ENCODE measurements at places on chromosomes 4 and X. TPM values are rescaled to one million over a fixed set of nuclear protein-coding genes. Genes with fewer than 3 reads are reported as not detected.
A peak's percentile ranks its signal among the peaks of the same experiment; 100 is the strongest.

Gene AKAP4
- total RNA-seq = not detected

Gene APELA
- total RNA-seq = not detected

Gene MAGEB10
- not detected for total RNA-seq

Gene GPRASP1
- total RNA-seq = 0.48 TPM

Gene PRPS1
- 39.9 TPM for total RNA-seq

DNA sequence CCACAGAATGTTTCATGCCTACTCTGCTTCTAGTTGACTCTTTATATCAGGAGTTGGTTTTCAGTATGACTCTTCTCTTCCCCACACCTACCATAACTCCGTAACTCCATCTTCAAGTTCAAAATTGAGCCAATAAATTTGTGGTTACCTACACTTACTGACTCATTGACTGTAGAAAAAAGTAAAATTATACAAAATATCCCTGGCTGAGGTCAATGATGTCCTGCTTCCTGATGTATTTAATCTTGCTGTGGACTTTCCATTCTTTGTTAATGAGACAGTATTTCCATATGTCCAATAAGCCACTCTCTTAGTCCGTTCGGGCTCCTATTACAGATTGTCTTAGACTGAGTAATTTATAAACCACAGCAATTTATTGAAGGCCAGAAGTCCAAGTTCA lies 9.9 kb upstream of the NLGN4X start:
- DNase-seq = no peak

- no peak for DNase-seq
These were observed 58.7 kb upstream of the KLF3 start for GRCh38 chr4:38605181-38605752.

- no peak for DNase-seq
These were observed 56.8 kb upstream of the TXK start for GRCh38 chr4:48190839-48191238.

GRCh38 chr4:83701041-83701440 lies 165.1 kb downstream of the GPAT3 start:
- DNase-seq = no peak

DNA sequence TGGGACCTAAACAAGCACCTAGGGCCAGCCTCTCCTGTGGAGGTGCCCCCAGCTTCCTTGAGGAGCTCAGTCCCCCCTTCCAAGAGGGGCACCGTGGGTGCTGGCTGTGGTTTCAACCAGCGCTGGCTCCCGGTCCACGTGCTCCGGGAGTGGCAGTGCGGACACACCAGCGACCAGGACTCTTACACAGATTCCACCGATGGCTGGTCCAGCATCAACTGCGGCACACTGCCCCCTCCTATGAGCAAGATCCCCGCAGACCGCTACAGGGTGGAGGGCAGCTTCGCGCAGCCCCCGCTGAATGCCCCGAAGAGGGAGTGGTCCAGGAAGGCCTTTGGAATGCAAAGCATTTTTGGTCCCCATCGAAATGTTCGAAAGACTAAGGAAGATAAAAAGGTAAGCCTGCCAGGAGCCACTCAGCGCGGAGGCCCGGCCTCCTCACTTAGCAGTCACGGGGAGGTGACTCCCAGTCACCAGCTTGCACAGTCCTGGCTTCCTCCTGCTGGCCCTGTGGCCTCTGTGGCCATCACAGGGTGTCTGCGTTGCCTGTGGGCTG lies 24.9 kb downstream of the RGS12 start:
- DNase-seq = no peak

DNA sequence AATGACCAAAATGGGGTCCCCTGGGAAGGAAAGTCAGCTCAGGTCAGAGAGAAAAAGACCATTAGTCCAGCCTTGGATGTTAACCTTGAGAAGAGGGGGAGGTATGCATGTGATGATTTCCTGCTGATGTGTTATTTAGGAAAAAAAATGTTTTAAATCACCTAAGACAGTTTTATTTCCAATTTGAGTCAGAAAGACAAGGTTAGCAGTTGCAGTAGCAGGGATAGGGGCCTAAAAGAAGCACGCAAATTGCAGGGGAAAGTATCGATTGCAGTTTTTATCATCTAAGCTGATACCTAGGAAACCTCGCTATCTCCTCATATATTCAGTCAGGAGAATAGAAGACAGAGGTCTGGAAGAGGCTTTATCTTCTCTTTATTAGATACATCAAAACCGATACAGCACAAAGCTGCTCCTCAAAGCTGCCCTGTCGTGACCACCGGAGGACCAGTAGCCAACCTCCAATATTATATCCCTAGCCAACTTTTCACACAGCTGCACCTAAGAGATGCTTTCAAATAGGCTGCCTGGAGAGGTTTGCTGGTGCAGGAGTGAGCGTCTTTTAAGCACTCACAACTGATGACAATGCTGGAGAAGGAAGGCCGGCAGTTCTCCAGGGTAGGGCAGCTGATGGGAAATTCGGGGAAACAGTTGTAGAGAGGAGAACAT lies 289.4 kb downstream of the INPP4B start:
- no peak for DNase-seq

- no peak for DNase-seq
These were observed 232.4 kb downstream of the DCTD start for GRCh38 chr4:182684796-182685195.

DNA sequence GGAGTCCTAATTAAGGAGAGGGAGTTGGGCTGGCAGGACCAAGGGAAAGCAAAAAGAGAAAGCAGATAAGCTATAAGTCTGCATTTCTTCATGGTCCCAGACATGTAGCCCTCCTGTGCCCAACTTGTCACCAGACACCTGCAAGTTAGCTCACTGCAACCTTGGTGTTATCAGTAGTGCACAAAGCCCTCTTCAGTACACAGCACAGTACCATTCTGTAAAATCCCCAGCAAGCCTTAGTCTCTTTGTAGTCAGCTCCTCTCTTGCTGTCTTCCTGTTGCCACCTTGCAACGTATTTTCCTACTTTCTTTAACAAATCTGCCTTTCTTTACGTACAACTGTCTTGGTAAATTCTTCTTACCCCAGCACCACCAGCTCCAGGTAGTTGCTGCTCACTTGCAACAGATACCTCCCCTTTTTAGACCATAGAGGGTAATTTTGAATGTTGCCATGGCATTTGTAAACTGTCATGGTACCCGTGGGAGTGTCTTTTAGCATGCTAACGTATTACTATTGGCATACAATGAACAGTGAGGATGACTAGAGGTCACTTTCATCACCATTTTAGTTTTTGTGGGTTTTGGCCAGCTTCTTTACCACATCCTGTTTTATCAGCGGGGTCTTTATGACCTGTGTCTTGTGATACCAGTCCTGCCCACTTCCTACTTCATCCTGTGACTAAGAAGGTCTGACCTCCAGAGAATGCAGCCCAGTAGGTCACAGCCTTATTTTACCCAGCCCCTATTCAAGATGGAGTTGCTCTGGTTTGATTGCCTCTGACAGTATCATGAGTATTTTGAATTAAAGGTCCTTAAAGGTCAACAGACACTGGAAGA lies 28.3 kb upstream of the AP1S2 start:
- peak; percentile 94 for DNase-seq

- no peak for DNase-seq
These were observed 1973.6 kb upstream of the AGA start for GRCh38 chr4:179415847-179416223.

GRCh38 chr4:16686195-16686594 lies 212.2 kb downstream of the LDB2 start:
- no peak for DNase-seq

DNA sequence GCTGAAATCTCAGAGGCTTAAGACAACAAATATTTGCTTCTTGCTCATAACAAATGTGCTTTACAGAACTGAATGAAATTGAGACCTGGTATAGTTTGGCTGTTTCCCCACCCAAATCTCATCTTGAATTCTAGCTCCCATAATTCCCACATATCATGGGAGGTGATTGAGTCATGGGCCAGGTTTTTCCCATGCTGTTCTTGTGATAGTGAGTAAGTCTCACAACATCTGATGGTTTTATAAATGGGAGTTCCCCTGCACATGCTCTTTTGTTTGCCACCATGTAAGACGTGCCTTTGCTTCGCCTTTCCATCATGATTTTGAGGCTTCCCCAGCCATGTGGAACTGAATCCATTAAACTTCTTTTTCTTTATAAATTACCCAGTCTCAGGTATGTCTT lies 221.1 kb upstream of the DIPK2B start:
- no peak for DNase-seq

- no peak for DNase-seq
These were observed 22.1 kb downstream of the STAP1 start for GRCh38 chr4:67580577-67580976.

GRCh38 chr4:106048250-106048971 lies 153.1 kb downstream of the NPNT start:
- DNase-seq = no peak

GRCh38 chr4:2572866-2573265 lies 36.4 kb downstream of the FAM193A start:
- DNase-seq = no peak

- no peak for DNase-seq
These were observed 8.1 kb downstream of the POU4F2 start for GRCh38 chr4:146646593-146647325.

- no peak for DNase-seq
These were observed 748 bp downstream of the FAM9B start for GRCh38 chrX:9033179-9033578.

Measured in SK-MEL-5 (cell line).